ENCODE measurements at places on chromosomes 12 and 14.

GRCh38 chr12:47343684-47344567 lies 264.2 kb upstream of the AMIGO2 start:
- no peak overlapping the region for H3K4me3 ChIP-seq
- no peak overlapping the region for H3K27ac ChIP-seq
- H3K4me1 ChIP-seq, result no peaks in the 10 kb centered on the region
- no peaks in the 10 kb centered on the region for H3K36me3 ChIP-seq

DNA sequence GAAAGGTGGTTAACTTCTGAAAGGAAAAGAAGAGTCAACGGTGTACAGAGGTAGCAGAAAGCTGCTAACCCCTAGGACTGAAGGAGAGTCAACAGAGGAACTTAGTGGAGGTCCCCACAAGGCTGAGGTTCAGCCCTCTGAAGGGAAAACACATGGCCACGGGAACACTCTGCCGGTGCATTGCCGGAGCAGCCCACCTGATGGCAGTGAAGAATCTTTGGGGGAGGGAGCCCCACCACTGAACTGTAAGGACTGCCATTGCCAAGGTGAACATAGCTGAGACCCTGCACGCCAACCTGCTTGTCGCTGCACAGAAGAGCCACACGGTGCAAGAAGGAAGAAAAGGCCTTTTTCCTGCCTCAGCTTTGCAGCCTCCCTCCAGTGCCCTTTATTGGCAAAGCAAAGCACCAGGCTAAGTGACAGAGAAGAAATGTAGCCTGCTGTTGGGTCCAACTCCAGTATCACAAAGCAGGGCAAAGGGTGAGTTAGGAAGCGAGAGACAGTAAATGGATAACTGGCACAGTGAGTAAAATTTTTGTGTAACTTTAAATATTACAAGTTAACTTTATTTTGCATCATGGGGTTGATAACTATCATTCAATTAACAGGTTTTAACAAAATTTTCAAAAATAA lies 76.9 kb downstream of the LIN52 start:
- DNase-seq, result no peak
- peaks cover 5% of the 10 kb centered on the region for H3K36me3 ChIP-seq
- H3K27me3 ChIP-seq, result no peaks in the 10 kb centered on the region
- no peak overlapping the region for H3K27ac ChIP-seq

DNA sequence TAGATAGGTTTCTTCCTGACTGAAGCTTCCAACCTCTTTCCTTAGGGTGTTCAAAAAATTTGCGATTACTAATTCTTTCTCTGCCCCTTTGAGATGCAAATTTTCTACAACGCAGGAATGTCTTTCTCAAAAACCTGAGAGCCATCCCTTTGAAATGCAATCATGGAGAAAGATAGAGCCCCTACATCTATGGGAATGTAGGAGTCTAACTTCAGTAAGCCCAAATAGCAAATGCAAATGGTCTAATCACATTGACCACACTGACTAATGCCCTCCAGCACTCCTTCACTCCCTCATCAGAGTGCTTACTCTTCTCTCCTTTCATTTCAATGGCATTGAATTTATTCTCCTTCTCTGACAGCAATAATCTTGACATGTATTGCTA lies 107.1 kb downstream of the SLC6A15 start:
- H3K4me1 ChIP-seq, result no peaks in the 10 kb centered on the region
- no peaks in the 10 kb centered on the region for H3K36me3 ChIP-seq
- H3K4me3 ChIP-seq, result no peak overlapping the region
- H3K27me3 ChIP-seq, result no peaks in the 10 kb centered on the region
- no peak overlapping the region for H3K27ac ChIP-seq
- DNase-seq, result no peak

DNA sequence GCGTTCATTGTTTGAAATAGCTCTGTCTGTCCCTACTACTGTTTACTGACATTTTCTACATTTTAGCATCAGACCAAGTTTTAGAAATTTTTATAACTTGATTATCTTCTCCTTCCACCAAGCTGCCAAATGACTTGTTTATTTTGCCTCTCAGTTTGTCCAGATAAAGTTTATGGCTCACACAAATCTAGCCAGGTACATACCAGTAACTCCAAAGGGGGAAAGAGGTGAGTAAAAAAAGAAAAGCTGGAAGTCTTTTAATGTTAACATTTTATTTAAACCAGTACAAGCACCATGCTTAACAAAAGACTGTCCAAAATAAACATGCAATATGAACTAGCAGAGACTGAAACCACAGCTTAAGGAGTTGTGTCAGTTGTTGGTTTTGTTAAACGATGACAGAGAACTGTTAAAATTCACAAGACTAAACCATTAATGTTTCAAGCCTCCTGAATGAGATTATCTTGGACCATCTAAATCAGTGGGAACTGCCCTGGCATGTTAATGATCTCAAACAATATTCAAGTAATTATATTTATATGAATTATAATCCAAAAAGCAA lies 14.5 kb downstream of the GMFB start:
- H3K27me3 ChIP-seq, result no peaks in the 10 kb centered on the region
- H3K4me1 ChIP-seq, result no peaks in the 10 kb centered on the region
- H3K27ac ChIP-seq, result no peak overlapping the region
- H3K4me3 ChIP-seq, result no peak overlapping the region

GRCh38 chr12:28699029-28699428 lies 450.0 kb upstream of the FAR2 start:
- DNase-seq, result no peak
- no peak overlapping the region for H3K4me3 ChIP-seq
- no peaks in the 10 kb centered on the region for H3K36me3 ChIP-seq

GRCh38 chr12:103975368-103975767 lies 9.7 kb downstream of the TDG start:
- H3K27me3 ChIP-seq, result no peaks in the 10 kb centered on the region
- no peak overlapping the region for H3K27ac ChIP-seq
- H3K4me1 ChIP-seq, result no peaks in the 10 kb centered on the region

DNA sequence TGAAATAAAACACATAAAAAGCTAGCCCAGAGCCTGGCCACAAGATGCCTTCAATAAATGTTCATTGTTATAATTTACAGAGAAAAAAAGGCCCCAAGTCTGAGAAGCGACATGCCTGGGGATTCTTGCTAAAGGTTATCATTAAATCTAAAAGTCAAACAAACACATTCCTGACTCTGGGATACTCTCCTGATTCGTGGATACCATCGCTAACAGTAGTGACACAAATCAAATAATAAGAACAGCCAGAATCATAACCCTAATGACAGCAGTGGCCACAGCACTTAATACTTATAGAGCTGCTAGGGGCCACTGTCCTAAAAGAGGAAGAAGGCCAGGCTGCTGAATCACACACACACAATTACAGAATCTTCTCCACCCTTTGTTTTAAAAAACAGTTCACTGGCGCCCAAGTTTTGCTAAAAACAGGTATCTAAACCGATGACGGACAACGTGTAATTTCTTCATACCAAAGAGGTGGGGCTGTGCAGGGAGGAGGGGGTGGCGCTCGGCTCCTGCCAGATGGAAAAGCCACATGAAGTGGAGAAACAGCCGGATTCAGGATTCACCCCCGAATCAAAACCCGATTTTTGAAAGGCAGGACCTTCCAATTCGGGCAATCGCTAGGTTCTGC lies 1.2 kb downstream of the CLIP1 start:
- H3K4me3 ChIP-seq, result peak overlapping the region; percentile 87
- H3K36me3 ChIP-seq, result peaks cover 3% of the 10 kb centered on the region
- peak overlapping the region; percentile 96 for H3K27ac ChIP-seq
- peaks cover 25% of the 10 kb centered on the region for H3K4me1 ChIP-seq
- no peak for DNase-seq

- H3K27ac ChIP-seq, result no peak overlapping the region
- no peak for DNase-seq
- H3K4me1 ChIP-seq, result no peaks in the 10 kb centered on the region
- no peaks in the 10 kb centered on the region for H3K36me3 ChIP-seq
- no peak overlapping the region for H3K4me3 ChIP-seq
Measured at GRCh38 chr14:71855399-71856036, 76.7 kb upstream of the RGS6 start.

- no peaks in the 10 kb centered on the region for H3K36me3 ChIP-seq
- H3K4me1 ChIP-seq, result no peaks in the 10 kb centered on the region
- H3K4me3 ChIP-seq, result no peak overlapping the region
- no peak for DNase-seq
Measured at GRCh38 chr14:36944307-36945010, 227.9 kb downstream of the SLC25A21 start.

- H3K27me3 ChIP-seq, result no peaks in the 10 kb centered on the region
- H3K36me3 ChIP-seq, result no peaks in the 10 kb centered on the region
- DNase-seq, result no peak
Measured at GRCh38 chr14:24713404-24713803, 79.4 kb upstream of the GZMB start.

DNA sequence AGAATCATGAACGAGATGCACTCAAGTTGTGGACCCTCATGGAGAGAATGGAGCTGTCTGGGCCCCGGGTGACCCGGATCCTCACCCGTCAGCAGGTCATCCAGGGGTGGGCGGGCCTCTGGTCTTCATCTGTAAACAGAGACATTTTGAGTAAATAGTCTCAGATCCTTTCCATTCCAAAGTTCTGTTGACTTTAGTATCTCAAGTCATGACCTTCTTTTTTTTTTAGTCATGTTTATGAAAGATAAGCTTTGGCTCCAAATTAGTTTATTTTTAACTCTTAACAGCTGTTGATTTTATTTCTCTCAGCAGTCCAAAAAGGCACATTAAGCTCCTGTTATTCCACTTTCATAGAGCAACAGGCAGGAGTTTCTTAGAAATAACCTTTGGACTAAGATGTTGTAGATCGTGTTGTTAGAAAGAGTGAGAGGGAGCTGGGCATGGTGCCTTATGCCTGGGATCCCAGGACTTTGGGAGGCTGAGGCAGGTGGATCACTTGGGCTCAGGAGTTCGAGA lies 48.9 kb upstream of the AMN start:
- H3K4me3 ChIP-seq, result no peak overlapping the region
- H3K4me1 ChIP-seq, result peaks cover 5% of the 10 kb centered on the region
- no peak for DNase-seq
- H3K27ac ChIP-seq, result no peak overlapping the region
- peaks cover 61% of the 10 kb centered on the region for H3K36me3 ChIP-seq
- no peaks in the 10 kb centered on the region for H3K27me3 ChIP-seq

GRCh38 chr14:103089386-103090335 lies 4.9 kb upstream of the EXOC3L4 start:
- peaks cover 22% of the 10 kb centered on the region for H3K4me1 ChIP-seq
- no peak for DNase-seq
- H3K36me3 ChIP-seq, result no peaks in the 10 kb centered on the region

DNA sequence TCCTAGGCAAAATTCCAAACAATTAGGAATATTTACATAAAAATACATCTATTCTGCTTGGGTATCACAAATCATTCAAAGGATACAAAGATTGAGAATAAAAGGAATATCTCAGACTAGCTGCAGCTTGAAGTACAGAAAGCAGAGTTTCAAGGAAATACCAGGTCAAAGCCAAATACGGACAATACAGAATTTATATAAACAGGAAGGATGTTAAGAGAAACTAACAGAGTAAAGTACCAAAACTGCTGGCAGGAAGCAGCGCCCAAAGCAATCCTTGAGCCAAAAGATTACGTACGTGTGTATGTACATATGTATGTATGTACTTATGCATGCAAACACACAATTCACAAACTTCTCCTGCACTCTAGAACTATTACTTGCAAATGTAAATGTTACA lies 86.6 kb downstream of the PPP1R12A start:
- no peaks in the 10 kb centered on the region for H3K4me1 ChIP-seq
- peaks cover 5% of the 10 kb centered on the region for H3K36me3 ChIP-seq
- no peak overlapping the region for H3K27ac ChIP-seq
- H3K27me3 ChIP-seq, result no peaks in the 10 kb centered on the region
- H3K4me3 ChIP-seq, result no peak overlapping the region

DNA sequence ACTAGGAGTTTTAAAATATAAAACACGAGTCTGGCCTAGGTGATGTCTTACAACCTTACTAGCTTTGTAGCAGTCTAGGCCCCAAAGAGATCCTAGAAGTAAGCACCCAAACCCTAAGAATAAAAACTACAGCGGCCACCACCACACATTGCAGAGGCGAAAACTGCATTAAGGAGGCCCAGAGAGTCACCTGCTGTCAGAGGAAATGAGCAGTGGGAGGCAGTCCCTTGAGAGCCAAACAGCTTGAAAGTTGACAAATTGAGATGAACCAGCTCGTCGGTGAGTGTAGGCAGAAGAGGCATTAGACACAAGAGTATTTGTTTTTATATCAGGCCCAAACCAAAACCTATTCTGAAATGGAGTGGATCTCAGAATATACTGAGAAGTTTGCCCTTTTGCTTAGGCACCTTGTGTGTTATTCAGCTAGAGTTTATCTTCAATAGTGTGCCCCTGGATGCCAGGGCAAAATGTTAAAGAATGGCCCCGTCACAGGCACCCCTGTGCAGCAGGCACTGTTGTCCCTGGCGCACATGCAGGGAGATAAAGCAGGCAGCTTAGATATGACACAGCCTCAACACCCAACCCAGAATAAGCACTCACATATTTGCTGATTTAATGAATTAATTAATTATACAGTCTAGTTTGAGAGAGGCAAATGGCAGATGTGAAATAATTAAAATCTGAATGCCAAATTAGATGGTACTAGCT lies 56.7 kb downstream of the TTC7B start:
- no peaks in the 10 kb centered on the region for H3K27me3 ChIP-seq
- no peak overlapping the region for H3K27ac ChIP-seq
- H3K4me3 ChIP-seq, result no peak overlapping the region
- no peak for DNase-seq

- no peaks in the 10 kb centered on the region for H3K27me3 ChIP-seq
- H3K36me3 ChIP-seq, result no peaks in the 10 kb centered on the region
- peaks cover 37% of the 10 kb centered on the region for H3K4me1 ChIP-seq
- DNase-seq, result no peak
- no peak overlapping the region for H3K27ac ChIP-seq
- no peak overlapping the region for H3K4me3 ChIP-seq
Measured at GRCh38 chr12:124694846-124695497, 127.6 kb upstream of the NCOR2 start.

GRCh38 chr12:41576925-41577324 lies 388.8 kb downstream of the PDZRN4 start:
- no peak for DNase-seq
- no peak overlapping the region for H3K4me3 ChIP-seq
- H3K27ac ChIP-seq, result no peak overlapping the region
- no peaks in the 10 kb centered on the region for H3K36me3 ChIP-seq
- H3K4me1 ChIP-seq, result no peaks in the 10 kb centered on the region

- no peak overlapping the region for H3K27ac ChIP-seq
- no peak for DNase-seq
- H3K4me1 ChIP-seq, result no peaks in the 10 kb centered on the region
- no peaks in the 10 kb centered on the region for H3K36me3 ChIP-seq
- no peak overlapping the region for H3K4me3 ChIP-seq
- no peaks in the 10 kb centered on the region for H3K27me3 ChIP-seq
Measured at GRCh38 chr12:126210026-126210425, 1144.8 kb downstream of the AACS start.

GRCh38 chr14:68666236-68666635 lies 126.6 kb downstream of the ZFP36L1 start:
- no peaks in the 10 kb centered on the region for H3K27me3 ChIP-seq
- H3K36me3 ChIP-seq, result no peaks in the 10 kb centered on the region
- no peak for DNase-seq
- H3K4me1 ChIP-seq, result peaks cover 23% of the 10 kb centered on the region
- H3K27ac ChIP-seq, result no peak overlapping the region
